ENCODE measurements at places on chromosomes 6 and 20.

DNA sequence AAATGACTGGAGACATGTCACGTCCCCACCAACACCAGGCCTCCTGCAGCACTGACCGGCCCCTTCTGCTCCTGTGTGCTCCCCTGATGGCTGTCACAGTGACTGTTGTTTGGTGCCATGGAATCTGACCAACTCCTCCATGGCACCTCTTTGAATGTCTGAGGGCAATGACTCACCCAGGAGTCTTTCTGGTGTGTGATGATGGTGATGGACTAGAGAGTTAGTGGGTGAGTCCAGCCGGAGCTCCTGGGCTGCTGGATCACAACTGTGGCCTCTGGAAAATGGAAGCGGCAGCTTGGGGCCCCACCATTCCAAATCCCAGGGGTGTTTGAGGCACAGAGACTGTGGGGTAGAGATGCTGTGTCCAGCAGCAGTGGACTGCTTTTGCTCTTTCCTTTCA, 133.3 kb downstream of the TFAP2C start:
- DNase-seq = no peak

GRCh38 chr6:72793641-72794395, 172.0 kb downstream of the KCNQ5 start:
- no peak for DNase-seq

DNA sequence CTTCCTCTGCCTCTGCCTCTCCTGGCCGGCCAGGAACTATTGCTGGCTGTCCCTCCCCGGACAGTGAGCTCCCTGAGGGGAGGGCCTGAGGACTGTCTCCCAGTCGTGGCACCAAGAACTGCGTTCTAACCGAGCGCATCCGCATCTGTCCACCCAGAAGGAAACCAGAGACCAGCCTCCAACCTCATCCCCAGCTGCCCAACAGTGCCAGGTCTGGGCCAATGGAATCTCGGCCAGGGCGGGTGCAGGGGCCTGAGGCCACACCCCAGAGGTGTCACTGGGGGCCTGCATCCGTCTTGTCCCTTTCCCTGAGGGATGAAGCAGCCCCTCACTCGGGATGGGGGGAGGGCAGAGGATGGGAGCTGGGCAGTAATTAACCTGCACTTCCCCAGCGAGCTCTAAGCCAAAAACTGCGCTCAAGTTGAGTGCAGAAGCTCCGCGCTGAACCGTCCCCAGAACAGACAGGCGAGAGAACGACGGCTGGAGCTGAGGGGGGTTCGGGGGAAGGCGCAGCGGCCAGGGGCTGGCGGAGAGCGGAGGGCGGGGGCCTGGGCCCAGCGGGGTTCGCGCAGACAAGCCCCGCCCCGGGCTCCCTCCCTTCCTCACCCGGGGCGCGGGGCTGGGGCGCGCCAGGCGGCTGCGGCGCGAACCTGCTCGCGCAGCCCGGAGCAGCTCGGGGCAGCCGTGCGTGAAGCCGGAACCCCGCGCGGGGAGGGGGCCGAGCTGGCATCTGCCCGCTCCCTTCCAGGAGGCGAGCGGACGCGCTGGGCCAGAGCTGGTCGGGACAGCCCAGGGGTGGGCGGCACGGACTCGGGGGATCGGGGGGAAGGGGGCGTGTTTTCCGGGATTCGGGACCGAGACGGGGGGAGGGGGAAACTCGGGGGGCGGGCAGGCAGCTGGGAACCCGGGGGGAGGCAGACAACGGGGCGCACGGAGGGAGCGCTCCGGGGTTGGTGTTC, 1.4 kb downstream of the TFEB start:
- peak; percentile 79 for DNase-seq

DNA sequence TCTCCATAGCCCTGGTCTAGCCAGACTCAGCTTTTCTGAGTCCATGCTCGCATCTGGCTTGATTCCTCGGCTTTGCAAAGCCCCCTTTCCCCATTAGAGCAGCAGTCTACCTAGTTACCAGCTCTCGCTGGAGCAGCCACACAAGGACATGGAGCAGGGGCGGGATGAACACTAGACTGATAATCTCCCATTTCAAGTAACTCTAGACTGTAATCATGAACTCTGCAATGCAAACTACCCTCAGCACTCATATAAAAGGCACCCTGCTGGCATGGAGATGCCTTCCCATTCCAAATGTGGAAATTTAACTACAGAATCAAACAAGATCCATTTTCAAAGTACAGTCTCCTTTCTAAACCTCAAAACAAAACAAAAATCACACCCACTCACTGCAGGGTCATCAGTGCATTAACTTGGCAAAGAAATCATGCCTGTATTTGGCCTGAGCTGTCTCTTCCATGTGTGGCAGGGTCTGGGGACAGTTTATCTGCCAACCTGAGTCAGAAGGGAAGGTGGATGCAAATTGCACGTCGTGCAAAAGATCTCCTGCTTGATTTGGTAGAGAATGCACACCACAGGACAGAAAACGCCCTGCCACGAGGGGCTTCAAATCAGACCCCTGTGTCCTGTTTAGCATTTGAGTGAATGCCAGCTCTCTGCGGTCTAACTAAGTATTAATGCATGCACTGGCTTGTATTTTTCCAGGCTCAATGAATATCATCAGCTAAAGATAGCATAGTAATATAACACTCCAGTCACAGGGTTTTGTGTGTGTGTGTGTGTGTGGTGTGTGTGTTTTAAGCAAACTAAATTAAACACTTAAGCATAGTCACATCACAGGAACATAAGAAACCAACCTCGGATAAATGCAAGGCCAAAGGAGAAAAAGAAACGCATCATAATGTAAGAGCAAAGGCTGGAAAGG, 85.3 kb downstream of the MYLK4 start:
- DNase-seq = no peak

DNA sequence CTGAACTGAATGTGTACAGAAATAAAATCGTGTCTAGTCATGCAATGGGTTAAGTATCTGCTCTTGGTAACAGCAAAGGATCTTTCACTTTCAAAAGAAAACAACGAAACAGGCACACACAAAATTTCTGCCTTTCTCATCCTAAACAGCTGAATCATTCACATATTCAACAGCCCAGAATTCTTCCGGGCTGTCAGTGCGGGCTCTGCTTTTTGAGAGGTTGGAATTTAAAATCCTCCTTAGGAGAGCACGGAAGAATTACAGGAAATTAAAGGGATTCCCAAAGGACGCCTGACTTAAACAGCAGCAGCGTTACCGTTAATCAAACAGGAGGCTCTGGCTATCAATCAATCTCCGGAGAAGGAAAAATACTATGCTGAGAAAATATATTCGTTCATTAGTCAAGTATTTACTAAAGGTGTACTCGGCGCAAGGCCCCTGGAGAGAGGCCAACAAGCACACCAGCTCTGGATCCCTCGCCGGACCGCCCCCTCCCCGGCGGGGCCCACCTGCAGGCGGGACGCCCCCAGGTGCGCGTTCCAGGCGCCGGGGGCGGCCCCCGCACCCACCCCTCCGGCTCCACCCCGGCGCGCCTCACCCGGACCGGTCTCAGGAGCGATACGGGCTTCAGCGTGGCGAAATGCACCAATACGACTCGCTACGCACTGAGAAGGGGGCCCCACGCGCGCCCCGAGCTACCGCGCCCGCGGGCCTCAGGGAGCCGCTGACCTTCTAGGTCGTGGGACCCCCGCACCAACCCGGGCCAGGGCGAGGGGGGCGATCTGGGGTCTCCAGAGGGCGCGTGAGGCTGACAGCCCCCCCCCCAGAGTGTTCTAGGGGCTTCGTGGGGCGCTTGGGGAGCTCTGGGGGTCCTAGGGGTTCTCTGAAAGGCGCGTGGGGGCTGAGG, 1.0 kb downstream of the NAPB start:
- peak; percentile 27 for DNase-seq

GRCh38 chr20:35173576-35174192, 1.8 kb downstream of the PROCR start:
- no peak for DNase-seq

- no peak for DNase-seq
Measured at GRCh38 chr20:389220-389619, 8.7 kb downstream of the TRIB3 start.

DNA sequence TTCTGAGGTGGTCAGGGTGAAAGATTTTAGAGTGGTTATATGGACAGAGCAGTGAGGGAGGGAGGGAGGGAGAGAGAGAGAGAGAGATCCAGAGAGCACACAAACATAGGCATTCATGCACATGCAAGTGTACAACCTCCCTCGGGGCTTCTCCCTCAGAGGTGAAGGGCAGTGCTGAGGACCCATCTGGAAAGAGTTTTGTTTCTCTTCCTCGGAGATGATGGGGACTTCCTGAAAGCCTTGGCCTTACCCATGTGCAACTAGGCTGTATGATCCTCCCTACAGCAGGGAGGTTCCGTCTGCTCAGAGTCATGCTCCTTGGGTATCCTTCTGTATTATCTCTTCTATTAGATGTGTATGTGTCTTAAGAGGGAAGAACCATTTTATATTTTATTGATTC, 21.4 kb upstream of the TSPYL1 start:
- no peak for DNase-seq

GRCh38 chr6:106104476-106104875, 18.3 kb downstream of the PRDM1 start:
- DNase-seq = no peak

DNA sequence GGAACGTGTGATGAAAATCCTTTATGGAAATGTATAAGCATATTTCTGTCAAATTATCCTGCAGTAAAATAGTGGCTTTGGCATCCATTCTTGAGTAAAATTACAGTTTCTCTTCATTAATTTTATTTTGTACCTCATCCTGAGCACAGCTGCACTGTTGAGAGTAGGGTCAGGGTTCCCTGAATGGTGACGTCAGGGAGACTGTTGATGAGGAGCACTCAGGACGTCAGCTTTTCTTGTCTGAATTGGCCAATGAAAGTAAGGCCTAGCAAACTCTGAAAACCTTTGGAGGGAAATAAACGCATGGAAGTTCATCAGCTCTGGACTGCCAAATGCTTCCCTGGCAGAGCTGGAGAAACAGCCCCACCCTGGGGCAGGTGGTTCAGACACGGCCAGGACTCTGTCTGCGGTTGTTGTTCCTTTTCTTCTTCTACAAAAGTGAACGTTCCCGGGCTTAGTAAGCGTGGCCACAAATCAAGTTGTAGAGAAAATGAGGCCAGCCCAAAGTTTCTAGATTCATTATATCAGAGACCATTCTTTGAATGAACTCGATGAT, 179.7 kb upstream of the EXOC2 start:
- DNase-seq = no peak

DNA sequence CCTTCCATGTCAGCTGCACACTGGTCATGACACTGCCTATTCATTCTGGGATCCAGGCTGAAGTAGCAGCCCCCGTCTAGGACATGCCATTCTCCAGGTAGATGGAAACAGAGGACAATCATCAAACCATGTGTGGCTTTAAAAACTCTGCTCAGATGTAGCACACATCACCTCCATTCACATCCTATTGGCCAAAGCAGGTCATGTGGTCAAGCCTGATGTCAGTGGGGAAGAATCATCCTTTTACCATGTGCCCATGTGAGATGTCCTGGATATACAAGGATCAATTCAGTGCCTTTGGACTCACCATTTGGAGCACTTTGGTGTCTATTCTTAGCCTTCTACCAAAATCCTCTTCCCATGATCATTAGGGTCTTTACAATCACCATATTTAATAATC, 99.5 kb downstream of the CDC5L start:
- no peak for DNase-seq

GRCh38 chr6:31969712-31970603, 2.0 kb downstream of the DXO start:
- no peak for DNase-seq

DNA sequence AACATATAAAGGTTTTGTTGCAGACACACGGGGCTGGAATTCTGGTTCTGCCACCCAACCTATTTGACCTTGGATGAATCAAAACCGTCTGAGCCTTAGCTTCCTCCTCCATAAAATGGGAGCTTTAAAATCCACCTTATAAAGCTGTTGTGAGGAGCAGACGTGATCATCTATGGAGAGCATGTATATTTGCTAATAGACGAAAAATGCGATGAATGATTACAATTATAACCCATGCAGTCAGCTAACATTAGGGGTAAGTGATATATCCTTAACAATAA, 586 bp upstream of the NUP153 start:
- DNase-seq = no peak
